Kidney (tissue), 22 donors: ENCODE measurements at places on chromosomes 6 and 20.

DNA sequence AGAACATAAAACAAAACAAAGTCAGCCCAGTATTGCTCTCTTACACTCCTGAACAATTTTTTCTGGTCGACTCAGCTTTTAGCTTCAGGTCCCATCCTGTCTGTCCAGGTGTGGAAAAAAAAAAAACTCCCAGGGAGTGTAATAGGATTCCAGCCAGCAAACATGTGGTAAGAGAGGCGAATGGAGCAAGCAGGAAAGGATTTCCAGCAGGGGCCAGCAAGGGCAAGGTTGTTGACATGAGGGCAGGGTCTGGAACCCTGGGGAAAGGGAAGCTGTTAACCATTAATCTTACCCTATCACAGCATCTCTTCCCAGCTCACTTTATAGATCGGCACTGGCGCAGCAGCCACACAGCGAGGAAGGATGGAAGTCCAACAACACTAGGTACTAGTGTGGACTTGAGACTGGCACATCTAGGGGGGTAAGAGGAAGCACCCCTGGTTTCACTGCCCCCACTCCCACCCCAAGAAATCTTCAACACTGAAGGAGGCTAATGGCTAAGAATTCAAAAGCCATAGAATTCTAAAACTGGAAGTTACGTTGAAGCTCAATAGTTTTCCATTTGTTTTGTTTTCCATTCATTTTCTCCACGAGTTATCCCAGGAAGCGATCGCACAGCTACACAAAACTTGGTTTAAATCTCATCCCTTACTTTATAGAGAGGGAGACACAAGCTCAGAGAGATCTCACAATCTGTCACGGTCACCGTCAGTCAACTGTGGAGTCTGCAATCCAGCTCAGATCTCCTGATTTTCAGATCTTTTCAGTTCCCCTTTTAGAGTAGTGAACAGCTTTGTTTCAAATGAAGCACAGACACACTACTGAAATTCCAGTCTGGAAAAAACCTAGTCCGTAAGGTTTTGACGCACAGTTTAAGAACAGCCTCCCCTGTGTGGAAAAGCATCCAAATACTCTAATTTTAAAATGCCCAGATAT lies 53.3 kb downstream of the SLC22A23 start:
- DNase-seq, result peak; percentile 89

- DNase-seq, result peak; percentile 88
Measured at GRCh38 chr6:45419571-45420082, 41.9 kb upstream of the SUPT3H start.

GRCh38 chr6:139533573-139534471 lies 159.4 kb upstream of the CITED2 start:
- DNase-seq, result peak; percentile 49

- DNase-seq, result no peak
Measured at GRCh38 chr6:12331474-12331873, 41.3 kb downstream of the EDN1 start.

- peak; percentile 94 for DNase-seq
Measured at GRCh38 chr6:41712651-41713103, 22.7 kb downstream of the TFEB start.

DNA sequence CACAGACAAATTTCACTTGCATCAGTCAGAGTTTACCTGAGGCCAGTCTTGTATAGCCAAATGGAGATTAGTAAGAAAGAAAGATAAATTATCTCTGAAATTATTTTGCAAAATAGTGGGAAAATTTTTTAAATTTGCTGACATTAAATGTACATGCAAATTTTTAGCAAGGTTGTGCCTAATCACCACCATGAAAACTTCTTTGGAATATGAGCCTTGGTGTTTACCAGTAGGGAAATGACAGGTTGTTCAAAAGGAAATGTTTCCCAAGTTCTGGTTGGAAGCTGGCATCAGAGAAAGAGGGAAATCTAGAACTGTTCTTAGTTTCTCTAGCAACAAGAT lies 34.4 kb upstream of the LOC128125822 start:
- DNase-seq, result no peak

DNA sequence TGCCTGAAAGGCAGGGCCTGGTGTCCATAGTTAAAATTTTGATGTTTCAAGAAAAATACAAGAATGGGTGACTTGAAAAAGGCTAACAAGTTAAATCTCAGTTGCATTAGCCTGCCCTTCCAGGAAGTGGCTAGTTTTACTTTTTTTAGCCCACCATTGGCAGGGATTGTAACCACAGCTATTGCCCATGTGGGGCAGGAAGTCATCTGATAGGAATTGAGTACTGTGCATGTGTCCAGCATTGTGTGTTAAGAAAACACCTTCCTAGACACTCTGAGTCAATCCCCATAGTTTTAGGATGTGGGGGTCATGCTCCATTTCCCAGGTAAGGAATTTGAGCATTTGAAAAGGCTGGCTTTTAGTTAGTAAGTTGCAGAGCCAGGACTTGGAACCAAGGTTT lies 26.9 kb downstream of the LYRM2 start:
- no peak for DNase-seq

- DNase-seq, result no peak
Measured at GRCh38 chr20:38617011-38617829, 15.6 kb downstream of the ARHGAP40 start.

DNA sequence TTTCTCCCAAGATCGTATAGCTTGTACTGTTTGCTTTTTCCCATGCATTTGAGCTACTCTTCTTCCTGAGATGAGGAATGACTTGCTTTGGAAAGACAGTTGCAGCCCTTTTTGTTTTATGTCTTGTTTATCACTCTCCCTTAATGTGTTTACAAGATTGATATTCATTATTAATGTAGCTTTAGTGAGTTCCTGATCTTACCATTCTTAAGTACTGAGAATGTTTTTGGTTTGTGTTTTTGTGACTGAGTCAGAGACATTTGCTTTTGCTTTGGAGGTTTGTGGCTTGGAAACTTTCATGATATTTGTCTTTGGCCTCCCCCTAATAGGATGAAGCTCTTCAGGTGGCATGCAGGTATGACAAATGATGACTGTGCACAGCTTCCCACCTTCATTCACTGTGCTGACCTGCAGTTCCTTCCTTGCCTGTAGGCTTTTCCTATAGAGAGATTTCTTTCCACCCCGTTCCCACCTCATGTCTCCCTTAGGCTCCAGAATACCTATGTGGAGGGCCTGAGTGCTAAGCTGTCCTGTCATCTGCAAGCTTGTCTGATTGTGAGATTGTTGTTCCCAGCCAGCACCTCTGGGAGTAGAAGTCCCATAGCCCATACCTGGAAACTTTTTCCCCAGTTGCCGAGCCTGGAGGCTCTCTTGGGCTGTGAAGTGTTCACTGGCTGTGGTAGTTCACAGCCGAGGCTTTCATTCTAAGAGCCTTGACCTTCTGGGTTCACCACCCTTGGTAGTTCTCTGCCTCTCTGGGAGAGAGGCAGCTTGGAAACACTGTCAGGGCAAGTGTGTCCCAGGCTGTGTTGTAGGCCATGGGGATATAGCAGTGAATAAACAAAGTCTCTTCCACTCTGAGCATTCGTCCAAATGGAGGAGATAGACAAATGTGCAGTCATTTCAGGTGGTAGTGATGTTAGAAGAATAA lies 27.1 kb downstream of the CDS2 start:
- no peak for DNase-seq

GRCh38 chr6:107511511-107511993 lies 21.6 kb downstream of the SOBP start:
- no peak for DNase-seq

GRCh38 chr6:31775633-31776484 lies 1.3 kb downstream of the VWA7 start:
- no peak for DNase-seq

DNA sequence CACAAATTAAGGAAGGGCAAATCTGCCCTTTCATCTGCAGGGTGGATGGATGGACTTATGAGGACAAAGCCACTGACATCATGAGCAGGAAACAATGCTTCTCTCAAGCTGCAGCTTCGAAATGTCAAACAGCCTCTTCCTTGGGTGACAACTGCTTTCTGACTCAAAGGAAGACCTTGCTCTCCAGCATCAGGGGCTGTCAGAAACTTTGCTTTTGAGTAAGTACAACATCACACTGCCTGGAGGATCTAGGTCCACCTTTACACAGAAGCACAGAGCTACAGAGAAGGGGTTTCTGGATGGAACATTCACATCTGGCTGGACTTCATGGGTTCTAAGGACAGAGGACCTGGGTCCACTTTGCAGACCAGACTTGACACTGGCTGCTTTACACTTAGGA lies 5.9 kb downstream of the CST1 start:
- no peak for DNase-seq

GRCh38 chr6:35613762-35614161 lies 75.0 kb downstream of the FKBP5 start:
- DNase-seq, result no peak

GRCh38 chr6:104623052-104623690 lies 236.5 kb downstream of the HACE1 start:
- DNase-seq, result no peak

- no peak for DNase-seq
Measured at GRCh38 chr6:21277601-21278374, 315.8 kb upstream of the SOX4 start.

GRCh38 chr20:6744805-6745204 lies 22.7 kb upstream of the BMP2 start:
- DNase-seq, result no peak

DNA sequence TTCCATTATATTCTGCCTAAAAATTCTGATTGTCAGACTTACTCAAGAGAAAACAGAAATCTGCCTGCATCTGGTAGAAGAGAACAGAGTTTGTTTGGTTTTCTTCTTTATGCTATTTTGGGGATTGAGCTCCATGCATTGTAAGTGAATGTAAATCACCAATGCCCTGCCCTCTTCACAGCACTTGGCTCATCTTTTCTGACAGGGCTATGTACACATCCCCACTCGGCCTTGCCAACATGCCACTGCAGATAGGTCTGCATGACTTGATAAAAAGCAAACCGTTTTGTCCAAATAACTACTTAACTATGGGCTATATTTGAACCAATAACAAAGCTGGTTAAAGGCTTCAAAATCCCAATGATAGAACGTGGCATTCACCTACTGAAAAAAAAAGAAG lies 117.7 kb downstream of the IBTK start:
- DNase-seq, result no peak

DNA sequence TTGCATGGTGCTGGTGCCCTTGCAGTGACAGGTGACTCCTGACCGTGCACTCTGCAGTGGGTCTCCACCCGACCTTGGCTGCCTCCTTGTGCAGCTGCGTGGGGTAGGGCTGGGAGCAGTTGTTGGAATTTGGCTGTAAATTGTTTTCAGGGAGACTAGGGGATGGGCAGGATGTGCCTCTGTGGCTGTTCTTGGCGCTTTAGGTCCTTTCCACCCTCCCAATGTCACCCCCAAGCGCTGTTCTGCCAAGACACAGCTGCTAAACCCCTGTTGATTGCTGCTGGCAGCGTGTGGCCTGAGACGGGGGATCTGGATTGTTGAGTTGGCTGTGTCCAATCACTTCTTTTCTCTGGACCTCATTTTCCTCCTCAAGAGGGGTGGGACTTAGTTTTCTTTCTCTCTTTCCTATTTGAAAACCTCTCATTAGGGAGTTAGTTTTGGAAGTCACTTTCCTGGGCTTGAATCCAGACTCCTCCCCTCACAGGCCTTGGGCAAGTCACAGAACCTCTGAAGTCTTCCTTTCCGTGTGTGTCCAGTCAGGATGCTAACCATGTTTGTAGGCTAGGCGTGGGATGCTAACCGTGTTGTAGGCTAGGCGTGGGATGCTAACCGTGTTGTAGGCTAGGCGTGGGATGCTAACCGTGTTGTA lies 8.5 kb downstream of the IGF2R start:
- no peak for DNase-seq

DNA sequence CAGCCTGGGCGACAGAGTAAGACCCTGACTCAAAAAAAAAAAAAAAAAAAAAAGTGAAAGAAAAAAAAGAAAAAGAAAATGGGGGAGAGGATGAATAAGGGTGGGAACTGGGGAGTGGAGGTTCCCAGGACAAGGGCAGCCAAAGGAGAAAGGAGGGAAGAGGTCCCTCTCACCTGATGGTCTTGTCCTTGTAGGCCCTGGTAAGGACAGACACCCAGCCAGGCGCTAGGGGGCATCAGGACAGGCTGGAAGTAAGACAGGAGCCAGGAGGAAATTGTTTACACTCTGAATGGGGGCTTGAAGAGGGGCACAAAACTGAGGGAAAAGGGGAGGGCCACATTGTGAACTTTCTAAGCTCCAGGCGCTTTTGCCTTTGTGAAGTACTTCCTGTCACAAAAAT lies 2.3 kb upstream of the ALDH5A1 start:
- DNase-seq, result peak; percentile 19

DNA sequence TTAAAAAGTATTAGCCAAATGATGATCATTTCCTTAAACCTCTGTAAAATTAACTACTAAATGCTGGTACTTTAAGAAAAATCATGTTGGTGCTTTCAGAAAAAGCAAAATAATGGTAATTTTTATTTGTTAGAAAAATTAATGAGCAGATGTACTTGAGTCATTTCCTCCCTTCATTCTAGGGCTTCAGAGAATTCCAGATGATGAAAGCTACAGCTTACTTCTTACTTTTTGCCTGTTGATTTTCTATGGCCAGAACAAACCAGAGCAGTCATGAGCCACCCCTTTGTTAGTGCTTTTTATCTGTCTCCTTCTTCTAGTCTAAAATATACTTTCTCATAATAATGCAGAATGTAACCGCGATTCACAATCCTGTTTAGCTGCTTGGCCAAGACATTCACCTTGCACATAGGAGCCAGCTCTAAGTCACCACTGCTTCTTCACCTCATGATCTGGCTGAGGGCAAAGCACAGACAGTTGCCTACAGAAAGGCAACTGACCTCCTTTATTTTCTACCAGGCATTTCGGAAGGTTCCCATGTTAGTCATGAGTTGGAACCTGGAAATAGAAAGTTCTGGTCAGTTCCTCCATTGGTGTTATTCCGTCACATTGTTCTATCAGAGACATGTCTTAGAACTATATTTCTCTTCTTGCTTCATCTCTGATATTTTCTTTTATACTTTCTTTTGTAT lies 43.5 kb upstream of the TINAG start:
- no peak for DNase-seq

GRCh38 chr6:167112421-167112820 lies 10.5 kb upstream of the CCR6 start:
- DNase-seq, result no peak

- no peak for DNase-seq
Measured at GRCh38 chr6:17012421-17013225, 89.2 kb upstream of the STMND1 start.

- DNase-seq, result no peak
Measured at GRCh38 chr6:131362070-131362469, 211.0 kb upstream of the ARG1 start.

DNA sequence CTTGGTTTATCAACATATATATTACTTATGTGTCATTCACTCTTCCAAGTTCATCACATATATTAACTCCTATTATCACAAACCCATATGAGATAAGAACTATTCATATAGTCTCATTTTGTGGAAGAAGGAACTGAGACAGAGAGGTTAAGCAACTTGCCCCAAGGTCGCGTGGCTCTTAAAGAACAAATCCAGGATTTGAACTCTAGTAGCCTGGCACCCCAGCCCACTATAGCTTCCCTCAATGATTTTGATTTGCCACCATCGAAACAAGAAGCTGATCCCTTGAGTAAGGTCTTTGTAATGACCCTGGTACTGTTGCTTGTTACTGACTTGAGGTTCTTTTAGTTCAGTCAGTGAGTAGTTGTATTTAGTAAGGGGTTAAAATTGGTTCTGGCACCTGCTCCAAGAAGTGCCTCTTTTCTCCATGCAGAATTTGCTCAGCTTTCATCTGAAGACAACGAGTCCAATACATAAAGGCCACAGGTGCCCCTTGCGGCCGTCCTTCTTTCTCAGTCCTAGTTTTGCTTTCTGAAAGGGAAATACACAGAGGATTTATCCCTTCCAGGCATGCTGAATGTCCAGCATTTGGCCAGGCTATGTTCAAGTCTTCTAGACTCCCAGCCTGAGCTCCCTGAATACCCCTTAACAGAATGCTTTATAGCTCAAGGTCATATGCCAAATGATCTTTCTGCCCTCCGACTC lies 253.0 kb downstream of the TBC1D7 start:
- DNase-seq, result peak; percentile 43
